ENCODE measurements at places on chromosomes 4 and X.

DNA sequence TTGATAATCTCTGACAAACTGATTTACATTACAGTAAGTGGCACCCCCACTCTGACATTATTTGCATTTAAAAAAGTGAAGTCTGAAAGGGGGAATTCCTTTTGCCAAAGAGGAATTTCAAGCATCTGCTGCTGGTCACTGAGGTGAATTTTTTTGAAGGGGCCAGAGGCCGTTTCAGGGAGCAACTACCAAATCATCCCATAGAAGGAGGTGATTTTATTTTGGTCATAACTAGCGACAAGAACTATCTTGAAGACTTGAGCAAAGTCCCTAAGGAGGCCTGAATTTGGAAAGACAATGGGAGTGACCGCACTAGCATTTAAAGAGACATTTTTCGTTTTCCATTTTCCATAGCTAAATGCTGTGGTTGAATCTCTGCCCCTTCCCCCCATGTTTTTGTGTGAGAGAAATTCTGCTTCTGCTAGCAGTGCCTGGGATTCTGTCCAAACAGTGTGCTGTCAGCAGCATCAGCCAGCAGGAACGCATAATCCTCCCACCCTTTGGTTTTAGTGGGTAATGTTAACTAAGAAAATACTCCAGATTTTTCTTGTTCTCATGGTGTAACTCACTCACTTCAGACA lies 110.1 kb upstream of the MED14 start:
- peak; percentile 87 for DNase-seq

- DNase-seq: no peak
Observed at GRCh38 chr4:70759126-70759525, 37.4 kb downstream of the RUFY3 start.

DNA sequence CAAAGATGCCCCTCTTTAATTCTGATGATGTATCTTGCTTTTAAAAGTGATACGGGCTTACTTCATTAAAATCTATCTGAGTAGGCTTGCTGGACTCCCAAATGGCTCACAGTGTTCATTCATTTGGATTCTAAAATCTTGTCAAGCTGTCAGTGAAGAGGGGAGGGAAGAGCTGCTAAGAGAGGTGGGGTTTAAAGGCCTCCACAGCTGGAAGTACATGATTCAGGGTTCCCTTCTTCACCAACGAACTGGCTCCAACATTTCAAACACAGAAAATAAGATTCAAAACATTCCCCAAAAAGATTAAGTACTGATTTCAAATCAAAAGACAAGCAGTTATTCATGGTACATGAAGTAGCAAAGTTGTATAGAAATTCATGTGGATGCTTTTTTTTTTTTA lies 133.0 kb upstream of the NAP1L5 start:
- no peak for DNase-seq

DNA sequence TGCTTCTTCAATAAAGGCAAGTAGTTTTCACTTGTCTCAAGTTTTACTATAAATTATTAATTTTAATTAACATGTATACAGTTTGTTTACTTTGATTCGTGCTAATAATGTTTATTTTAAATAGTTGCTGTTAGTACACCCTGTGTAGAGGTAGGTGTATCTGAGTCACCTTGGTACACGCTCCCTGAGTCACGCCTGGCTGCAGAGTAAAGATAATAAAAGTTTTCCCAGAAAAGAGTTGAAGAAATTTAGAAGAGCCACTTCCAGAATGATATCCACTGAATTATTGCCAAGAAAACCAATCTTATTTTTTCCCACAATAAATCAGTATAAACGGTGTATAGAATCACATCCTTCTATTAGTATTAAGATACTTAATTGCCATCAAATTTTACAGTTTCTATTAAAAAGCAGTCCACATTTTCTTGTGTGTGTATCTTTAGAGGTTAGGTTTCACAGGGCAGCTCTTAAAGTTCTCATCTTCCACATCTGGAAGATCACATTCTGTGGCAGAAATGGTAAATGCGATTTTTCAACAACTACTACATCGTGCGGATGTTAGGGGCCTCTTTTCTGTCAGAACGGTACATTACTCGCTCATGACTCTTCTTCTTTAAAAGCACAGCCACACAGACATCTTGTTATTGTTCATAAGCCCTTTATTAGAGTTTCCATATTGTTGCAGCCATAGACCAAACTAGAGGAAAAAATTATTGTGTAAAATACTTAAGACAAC lies 55.4 kb downstream of the HADH start:
- DNase-seq: no peak

DNA sequence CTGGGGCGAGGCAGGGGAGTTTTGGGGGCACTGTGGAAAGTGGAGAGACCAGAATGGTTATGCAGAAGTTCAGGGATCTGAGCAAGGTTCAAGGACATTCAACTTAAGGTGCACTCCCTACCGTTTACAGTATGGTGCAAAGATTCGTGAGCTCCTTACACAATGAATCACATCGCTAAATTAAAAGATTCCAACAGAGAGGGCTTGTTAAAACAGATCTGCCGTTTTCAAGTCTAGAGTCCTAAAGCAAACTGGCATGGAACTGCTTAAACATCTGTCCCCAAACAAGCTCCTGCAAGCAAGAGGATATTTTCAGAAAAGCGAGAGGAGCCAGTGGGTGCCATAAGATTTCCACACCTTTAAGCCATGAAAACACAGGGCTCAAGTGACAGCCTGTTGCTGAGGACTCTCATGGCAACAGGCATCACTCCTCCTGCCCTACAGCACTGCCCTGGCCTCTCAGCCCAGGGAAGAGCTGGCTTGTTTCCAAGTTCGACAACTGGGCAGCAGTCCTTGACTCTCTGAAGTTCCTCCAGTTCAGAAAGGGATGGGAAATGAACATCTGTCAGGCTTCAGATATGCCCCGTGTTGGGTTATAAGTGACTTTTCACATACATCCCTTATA lies 10.0 kb downstream of the FAM184B start:
- no peak for DNase-seq

- DNase-seq: no peak
Observed at GRCh38 chr4:6241062-6241845, 28.4 kb upstream of the WFS1 start.

DNA sequence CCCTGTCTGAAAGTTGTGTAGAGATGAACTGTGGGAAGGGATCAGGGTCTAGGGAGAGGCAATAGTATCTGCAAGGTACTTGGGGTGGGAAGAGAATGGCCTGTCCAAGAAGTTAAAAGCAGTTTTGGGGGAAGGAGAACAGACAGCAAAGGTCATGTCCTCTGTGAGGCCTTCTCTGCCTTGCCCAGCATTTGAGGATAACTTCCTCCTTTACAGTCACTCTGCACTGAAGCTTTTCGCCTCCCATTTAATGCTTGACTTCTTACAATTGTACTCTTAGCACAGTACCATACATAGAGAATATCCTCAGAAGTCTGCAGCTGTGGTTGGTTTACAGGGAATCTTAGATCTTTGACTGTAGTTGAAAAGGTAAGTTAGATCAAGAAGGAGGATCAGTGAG lies 121.8 kb upstream of the AP1S2 start:
- no peak for DNase-seq

GRCh38 chr4:65510976-65511375 lies 159.3 kb downstream of the EPHA5 start:
- no peak for DNase-seq
